ENCODE measurements at places on chromosomes 1 and 21.
A peak's percentile ranks its signal among the peaks of the same experiment; 100 is the strongest.

GRCh38 chr1:171313319-171313834 lies 606 bp upstream of the FMO4 start:
- no peak for DNase-seq

GRCh38 chr1:186887203-186887602 lies 58.5 kb downstream of the PLA2G4A start:
- no peak for DNase-seq

- DNase-seq: peak; percentile 86
Measured at GRCh38 chr1:11198851-11199594, 9.9 kb downstream of the ANGPTL7 start.

GRCh38 chr1:72891976-72892375 lies 609.6 kb upstream of the NEGR1 start:
- no peak for DNase-seq

DNA sequence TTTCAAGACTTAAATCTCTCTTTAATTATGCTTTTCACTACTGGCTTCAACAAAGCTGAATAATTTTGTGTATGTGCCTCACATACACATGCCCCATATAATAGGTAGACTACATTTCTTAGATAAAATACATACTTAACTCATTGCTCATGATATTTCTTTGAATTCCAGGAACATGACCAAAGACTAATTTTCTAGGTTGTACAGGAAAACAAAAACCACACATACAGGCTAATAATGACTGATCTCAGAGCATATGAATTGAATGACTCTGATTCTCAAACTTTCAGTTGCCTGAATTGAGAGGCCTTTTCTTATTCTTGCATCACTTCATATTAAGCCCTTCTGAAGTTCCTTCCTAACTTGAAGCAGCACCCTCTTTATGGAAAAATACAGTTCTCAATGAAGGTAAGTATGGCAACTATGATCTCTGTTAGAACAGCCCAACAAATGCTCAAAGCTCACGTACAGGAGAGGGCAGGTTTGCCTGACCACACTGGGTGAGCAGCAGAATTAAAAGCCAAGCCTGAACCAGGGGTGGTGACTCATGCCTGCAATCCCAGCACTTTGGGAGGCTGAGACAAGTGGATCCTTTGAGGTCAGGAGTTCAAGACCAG lies 22.6 kb upstream of the UAP1 start:
- no peak for DNase-seq

- DNase-seq: no peak
Measured at GRCh38 chr1:174580801-174581200, 133.0 kb downstream of the GPR52 start.

- DNase-seq: no peak
Measured at GRCh38 chr1:169724168-169724567, 9.7 kb downstream of the SELE start.

DNA sequence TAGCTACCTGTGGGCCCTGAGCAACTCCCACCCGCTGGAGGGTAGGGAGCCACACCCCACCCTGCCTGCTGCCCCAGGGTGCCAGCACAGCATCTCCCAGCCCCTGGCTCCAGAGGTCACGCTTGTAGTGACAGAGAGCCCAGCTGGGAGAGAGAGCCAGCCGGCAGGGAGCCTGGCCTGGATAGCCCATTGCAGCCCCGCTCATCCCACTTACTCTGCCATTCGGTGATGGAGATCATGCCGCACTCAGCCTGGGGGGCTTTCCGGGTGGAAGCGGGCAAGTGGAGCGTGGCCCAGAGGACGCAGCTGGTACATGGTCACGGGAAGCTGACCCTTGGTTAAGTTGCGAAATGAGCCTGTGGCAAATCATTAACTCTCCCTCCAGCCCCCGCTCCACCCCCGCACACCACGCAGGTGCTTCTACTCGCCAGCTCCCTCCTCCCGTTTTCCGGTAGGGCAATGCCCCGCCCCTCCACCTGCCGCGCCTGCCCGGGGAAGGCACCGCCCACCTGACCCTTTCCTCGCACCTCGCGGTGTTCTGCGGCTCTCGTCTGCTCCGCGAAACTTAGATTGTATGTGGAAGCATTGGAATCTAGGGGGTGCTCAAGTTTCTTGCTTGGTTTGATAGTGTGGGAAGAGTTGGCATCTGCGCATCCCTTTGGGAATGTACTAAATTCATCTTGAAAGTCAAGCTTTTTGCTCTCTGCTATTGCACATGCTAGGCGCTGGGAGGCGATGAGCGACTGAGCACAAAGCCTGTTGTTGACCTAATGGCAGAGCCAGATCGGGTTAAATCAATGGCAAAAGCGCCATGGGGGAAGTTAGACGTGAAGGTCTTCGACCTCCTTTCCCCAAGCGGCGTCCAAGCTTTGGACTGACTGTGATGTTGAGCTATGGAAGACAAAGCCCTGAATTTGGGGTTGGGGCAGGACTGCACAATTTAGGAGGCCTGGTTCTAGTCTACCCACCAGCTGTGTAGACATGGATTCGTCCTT lies at the start of gene GOLT1A:
GOLT1A (minus strand) TSS at position 321 of the 995 bp plus-strand sequence; CDS start at position 239, 82 bp downstream.
- peak; percentile 33 for DNase-seq

GRCh38 chr1:183911285-183911684 lies 106.4 kb downstream of the RGL1 start:
- DNase-seq: no peak

GRCh38 chr1:164604541-164604940 lies 45.6 kb downstream of the PBX1 start:
- no peak for DNase-seq

DNA sequence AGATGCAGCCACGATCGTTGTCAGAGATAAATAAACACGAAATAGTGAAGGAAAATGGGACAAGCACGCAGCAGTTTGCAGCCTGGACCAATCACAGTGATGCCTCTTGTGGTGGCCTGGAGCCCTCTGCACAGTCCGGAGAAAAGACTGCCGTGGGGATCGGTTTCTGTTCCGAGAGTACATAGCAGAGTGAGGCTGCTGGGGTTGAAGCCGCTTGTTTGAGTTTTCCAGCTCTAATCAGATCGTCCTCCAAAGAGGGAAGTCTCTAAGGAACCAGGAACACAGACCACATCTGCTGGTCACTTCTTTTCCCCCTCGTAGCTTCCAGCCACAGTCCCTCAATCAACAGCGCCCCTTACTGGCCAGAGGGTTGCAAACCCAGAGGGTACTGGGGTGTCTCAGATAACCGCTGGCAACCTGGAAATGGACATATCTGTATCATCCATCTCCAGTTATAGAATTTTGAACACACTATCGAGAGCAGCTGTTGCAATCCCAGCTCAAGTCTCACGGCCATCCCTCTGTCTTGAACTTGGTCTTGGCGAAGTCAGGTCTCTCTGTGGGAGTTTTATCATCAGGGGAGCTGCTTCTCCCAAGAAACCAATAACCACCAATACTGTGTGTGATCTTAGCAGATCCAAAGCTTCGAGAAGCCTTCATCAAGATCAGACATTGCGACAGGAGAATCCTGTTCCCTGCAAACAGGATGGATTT lies 57.4 kb downstream of the OLIG1 start:
- DNase-seq: peak; percentile 62

- no peak for DNase-seq
Measured at GRCh38 chr1:112628516-112628915, 8.9 kb downstream of the CAPZA1 start.

DNA sequence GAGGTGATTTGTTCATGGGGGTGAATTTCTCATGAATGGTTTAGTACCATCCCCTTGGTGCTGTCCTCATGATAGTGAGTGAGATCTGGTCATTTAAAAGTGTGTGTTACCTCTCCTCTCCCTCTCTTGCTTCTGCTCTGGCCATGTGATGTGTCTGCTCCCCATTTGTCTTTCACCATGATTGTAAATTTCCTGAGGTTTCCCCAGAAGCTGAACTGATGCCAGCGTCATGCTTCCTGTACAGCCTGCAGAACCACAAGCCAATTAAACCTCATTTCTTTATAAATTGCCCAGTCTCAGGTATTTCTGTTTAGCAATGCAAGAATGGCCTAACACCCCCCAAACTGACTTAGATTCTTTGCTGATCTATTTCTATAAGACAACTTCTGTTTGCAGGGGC lies 249.4 kb upstream of the B3GALT2 start:
- no peak for DNase-seq

- no peak for DNase-seq
Measured at GRCh38 chr1:205827623-205828022, 14.6 kb upstream of the SLC41A1 start.

DNA sequence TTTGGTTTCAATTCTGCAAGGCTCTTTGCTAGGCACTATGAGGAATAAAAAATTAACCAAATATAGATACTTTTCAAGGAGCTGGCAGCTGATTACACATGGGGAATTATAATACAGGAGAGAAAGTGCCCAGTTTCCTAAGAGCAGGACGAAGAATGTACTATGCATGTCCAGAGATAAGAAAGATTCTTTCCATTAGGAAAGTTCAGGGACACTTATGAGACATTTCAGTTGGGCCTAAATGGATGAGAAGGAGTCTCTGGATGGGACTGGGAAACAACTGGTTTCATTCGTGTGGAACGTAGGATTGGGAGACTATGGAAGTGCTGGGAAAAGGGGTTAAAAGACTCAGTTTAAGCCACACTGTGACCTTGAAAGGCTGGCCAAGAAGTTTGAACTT lies 63.5 kb upstream of the MROH9 start:
- no peak for DNase-seq

- DNase-seq: no peak
Measured at GRCh38 chr21:45525910-45526306, 16.3 kb downstream of the SLC19A1 start.

GRCh38 chr1:150389650-150390049 lies 25.7 kb downstream of the RPRD2 start:
- DNase-seq: no peak

DNA sequence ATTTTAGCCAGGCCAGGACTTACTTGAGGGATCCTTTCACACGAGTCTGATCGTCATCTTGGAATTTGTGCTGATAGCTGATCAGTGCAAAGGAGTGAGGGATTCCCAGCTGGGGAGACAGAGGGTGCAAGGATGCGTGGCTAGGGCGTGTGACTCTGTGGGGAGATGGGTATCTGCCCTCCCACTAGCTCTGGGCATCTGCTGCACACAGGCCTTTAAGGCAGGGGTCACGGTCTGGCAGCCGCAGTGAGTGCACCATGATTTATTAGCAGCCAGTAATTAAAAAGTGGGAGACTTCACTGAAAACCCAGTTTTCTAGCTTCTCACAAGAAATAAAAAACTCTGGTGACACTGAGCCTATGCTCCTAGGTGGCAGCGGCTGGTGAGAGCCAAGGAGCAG lies 20.4 kb downstream of the THAP3 start:
- DNase-seq: no peak

- no peak for DNase-seq
Measured at GRCh38 chr1:174105086-174105485, 54.2 kb upstream of the RABGAP1L start.

DNA sequence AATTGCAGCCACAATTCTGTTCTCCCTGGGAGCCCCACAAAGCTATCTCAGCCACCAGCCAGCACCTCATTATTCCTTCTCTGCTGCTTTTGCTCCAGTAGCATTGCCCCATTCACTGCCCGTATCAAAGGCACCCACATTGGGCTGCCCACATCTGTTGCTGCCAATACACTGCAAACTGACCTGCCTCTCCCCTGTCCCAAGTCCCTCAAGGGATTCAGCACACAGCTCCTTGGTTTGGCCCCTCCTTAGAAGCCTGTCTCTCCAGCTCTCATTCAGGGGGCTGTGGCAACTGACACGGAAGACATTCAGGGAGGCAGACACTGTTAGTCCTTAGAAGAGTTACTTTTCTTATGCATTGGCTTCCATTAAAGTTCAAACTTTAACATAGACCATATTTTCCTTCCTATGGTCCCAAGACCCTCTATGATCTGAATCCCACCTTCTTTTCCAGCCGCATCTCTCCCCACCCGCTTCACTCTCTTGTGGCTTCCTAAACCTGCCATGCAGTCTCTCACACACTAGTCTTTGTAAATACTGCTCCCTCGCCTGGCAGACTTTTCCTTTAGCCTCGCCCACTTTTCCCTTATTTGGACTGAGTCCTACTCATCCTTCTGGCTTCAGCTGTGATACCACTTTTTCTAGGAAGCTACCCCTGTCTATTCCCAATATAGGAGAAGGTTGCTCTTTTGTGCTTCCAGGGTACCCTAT lies 19.3 kb upstream of the KLHDC8A start:
- DNase-seq: peak; percentile 77

GRCh38 chr1:248810000-248810726 lies 15.6 kb downstream of the SH3BP5L start:
- no peak for DNase-seq

GRCh38 chr1:101247404-101248287 lies 10.8 kb downstream of the S1PR1 start:
- DNase-seq: no peak

GRCh38 chr1:173190101-173190936 lies 16.8 kb downstream of the TNFSF4 start:
- no peak for DNase-seq

DNA sequence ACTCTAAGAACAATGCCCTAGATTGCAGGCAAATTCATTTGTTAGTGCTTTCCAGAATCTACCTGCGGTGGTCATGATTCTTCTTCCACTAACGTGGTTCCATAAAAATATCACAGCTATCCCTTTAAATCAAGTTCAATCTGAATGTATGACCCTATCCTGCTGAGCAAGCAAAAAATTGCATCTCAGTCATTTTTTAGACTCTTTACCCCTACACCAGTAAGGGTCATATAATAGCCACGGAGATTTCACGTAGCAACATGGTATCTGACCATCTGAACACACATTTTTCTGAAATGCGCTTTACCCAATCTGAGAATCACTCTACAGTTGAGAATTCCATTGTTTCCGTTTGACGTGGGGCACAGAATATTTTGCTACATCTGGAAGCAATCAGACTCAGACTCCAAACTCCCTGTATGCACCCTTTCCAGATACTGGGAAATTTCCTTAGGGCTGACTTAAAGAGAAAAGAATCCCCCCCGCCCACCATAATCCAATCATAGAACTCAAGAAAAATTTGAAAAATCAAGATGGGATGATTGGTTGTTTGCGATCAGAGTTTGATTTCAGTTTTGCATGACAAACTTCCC lies 699.2 kb upstream of the ZP4 start:
- no peak for DNase-seq

DNA sequence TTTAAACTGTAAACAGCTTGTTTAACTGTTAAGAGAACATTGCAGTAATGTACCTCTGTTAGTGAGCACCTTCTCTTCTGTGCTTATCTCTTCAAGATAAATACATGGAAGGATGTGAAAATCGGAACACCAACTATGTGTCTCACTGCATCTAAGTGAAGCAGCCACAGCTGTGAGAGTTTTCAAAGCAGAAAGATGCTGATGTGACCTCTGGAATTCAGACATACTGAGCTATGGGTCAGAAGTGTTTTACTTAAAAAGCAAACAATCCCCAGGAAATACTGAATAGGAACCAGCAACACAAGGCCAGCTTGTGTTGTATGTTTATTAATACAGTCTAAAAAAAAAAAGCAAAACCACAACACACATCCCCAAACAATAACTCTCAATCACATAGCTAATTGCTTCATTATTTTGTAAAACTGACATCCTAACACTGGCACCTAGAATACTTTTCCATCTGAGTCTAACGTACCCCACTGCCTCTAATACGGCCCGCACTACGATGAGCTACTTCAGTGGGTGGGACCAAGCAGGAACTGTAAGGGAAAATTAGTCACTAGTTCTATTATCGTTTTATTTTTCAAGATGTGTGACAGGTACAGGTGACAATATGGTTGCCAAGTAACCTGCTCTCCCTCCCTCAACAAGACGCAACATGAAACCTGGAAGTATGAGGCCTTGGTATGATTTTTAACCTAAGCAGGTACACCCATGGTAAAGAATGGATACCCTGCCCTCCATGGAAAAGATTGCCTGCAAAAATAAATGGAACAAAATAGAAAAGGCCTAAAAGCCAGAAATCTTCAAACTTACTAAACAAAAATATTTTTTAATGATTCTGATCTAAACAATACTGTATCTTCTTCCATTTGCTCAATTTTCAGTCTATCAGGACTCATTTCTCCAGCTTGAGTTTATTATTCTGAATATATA lies 13.9 kb downstream of the ERRFI1 start:
- no peak for DNase-seq
